Activated CD4-positive, CD25-positive, alpha-beta regulatory T cell (primary cell): ENCODE measurements at places on chromosomes 12 and 14.

DNA sequence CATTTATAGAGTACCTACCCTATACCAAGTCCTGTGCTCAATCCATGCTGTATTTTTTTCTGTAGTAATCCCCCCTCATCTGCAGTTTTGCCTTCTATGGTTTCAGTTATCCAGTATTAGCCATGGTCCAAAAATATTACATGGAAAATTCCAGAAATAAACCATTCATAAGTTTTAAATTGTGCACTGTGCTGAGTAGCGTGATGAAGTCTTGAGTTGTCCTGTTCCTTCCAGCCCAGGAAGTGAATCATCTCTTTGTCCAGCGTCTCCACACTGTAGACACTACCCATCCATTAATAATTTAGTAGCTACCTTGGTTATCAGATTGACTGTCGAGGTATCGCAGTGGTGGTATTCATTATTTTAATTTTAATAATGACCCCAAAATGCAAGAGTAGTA is 54.2 kb downstream of the SUDS3 start:
- DNase-seq = no peak

- DNase-seq = no peak
These were observed 78.8 kb downstream of the ETV6 start for GRCh38 chr12:11728154-11728755.

- no peak for DNase-seq
These were observed 400 bp downstream of the LRP1 start for GRCh38 chr12:57128519-57129247.

DNA sequence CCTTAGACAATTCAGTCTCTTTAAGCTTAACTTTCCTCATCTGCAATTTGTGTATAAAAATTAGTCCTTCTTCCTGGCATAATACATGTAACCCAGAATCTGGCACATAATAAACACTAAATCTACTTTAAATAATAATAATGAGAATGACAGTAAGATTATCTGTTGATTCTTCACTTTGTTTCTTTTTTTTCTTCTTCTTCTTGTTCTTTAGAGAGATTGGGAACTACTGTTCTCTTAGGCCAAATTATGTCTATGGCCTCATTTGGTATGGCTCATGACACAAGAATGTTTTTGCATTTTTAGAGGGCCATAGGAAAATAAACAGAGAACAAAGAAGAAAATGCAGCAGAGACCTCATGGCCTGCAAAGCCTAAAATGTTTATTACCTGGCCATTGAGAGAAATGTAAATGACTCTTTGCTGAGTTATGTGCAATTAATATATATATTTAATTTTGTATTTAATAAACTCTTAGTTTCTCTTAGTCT is 275.8 kb downstream of the SLC6A15 start:
- DNase-seq = no peak

DNA sequence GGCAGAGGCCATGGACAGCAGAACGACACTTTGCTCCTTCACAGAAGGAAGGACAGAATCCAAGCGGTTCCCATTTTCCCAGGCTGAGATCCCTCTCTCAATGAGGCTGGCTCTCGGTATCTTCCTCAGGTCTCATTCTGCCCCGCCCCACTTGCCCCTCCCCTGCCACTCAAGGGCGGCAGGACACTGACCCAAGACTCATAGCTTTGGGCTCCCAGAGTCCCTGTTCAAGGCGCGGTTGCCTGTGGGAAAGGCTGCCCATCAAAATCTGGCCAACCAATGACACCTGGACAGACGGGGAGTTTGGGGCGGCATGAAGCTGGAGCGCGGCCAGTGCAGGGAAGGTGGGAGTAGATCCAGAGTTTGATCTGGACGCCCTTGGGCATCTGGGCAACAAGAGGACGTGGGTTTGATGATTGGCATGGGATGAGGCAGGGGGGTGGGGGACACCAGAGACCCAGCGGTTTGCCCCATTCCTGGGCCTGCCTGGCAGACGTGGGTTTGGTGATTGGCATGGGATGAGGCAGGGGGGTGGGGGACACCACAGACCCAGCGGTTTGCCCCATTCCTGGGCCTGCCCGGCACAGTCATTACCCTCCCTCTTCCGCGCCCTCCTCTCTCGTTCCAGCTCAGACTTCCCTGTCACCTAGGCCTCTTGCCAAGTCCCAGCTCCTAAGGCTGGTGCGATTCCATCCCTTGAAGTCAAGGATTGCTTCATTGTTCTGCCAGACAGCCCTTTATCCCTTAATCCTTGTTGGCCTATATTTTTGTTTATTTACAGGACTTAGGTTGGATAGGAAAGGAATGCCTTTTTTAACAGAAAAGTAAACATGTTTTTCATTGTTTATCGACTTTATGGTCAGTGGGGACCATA is 92.1 kb downstream of the NINJ2 start:
- no peak for DNase-seq

DNA sequence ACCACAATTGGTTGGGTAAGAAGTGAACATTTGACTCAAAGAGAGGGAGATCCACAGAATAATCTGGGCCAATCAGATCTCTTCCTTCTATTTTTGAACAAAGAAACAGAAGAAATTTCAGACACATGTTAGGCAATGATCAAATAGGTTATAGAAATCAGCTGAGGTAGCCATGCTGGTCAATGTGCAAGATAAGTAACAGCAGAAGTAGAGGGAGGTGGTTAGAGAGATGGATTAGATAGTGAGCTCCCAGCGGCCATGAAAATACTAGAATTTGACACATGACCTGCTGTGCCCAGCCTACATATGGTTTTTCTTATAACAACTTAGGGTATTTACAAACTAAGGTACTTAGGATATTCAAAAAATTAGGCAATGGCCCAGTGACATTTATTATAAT is 230.9 kb upstream of the ARID2 start:
- no peak for DNase-seq

GRCh38 chr12:109783965-109784244 is 49.3 kb downstream of the TRPV4 start:
- no peak for DNase-seq

DNA sequence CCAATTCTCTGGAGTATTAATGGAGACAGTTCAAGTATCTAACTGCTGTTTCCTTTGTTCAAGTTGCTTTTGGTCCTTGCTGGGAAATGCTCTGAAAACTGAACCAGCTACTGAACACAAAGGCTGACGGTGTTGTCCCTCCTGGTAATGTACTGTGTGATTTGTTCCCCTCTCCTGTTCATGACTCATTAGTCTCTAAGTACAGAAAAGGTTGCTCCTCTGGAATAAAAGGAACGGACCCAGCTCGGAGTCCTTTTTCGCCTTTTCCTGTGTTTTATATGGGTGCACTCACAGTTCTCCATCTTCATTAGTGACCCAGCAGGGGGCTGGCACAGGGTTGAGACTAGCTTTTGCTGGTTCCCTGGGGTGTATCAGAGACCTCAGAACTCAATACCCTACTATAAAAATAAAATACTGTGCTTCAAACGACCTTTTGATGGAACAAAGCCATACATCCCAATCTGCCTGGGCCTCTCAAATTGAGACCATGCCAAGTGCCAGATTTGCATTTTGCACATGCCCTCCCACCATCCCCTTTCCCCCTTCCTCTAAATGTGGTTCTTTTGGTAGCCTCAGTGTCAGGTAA is 269.7 kb downstream of the RAD51B start:
- DNase-seq = no peak

DNA sequence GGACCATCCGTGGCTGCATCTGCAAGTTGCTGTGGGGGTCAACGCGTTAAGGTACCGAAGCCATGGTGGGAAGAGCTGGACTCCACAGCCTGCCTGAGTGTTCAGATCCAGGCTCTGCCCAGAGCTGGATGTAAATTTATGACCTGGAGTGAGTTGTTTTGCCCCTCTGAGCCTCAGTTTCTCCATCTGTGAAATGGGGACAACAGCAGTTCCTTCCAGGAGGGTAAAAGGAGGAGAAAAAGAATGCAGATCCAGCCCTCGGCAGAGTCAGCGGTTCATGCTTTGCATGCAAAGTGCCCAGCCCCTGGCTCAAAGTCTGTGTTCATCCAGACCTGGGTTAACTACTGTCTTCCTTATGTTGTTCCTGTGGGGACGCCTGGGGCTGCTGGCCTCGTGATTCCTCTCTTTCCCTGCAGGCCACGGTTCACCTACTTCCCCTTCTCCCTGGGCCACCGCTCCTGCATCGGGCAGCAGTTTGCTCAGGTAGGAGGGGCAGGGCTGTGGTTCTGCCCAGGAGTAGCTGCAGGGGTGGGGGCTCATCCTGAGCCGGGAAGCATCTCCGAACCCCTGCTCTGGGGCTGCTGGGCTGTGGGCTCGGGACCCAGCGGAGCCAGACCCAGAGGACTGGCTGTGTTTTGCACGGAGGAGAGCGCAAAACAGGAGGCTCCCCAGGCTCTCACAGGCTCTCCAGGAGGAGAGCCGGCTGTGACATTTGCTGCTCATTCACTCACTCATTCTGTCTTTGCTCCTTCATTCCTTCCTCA is 41.9 kb downstream of the CYP46A1 start:
- no peak for DNase-seq

DNA sequence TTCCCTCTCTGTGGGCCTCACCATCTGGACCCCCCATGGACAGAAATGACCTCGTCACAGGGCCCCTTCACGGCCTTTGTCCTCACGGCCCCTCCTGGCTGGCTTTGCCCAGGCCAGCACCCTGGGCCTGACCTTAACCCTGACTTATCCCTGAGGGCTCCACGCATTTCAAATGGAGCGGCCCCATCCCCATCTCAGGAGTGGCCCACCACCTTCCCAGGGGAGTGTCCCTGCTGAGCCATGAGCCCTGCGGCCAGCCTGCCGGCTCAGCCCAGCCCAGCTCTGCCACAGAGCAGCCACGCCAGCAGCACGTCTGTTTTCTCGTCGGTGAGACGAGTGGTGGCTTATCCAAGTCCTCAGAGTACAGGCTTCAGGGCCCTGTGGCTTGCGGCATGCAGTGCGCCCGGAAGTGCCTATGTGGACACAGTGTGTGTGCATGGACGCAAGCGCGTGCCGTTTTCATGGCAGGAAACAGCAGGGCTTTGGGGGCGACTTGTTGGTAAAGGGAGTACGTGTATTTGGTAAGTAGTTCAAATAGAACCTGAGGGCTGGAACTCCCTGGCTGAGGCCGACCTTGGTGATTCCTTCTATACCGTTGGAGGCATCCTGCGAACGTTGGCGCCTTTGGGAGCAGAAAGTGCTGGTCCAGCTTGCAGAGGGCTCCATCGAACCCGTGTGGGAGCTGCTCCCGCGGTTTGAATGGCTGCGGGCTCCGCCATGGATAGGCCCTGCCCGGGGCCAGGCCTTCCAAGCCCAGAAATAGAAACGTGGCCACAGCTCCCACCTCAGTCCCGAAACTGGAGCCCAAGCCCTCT is 52.1 kb downstream of the LRCOL1 start:
- no peak for DNase-seq

DNA sequence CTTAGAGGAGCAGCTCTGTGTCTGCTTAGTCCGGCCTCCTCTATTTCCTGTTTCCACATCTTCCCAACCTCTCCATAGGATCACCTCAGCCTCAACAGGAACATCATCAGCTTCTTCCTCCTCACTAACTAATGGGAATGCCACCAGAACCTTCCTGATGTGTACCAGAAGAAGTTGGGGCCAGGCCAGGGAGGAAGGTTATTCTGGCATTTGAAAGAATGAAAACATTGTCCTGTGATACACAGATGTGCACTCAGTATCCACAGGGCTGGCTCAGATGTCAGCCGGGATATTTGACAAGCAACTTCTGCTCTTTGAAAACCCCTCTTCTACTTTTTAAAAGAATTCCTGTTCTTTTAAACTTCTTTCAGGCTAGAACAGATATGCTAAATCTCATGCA is 63.6 kb downstream of the TMEM30B start:
- DNase-seq = no peak

GRCh38 chr14:55427439-55427838 is 13.0 kb downstream of the TBPL2 start:
- no peak for DNase-seq

DNA sequence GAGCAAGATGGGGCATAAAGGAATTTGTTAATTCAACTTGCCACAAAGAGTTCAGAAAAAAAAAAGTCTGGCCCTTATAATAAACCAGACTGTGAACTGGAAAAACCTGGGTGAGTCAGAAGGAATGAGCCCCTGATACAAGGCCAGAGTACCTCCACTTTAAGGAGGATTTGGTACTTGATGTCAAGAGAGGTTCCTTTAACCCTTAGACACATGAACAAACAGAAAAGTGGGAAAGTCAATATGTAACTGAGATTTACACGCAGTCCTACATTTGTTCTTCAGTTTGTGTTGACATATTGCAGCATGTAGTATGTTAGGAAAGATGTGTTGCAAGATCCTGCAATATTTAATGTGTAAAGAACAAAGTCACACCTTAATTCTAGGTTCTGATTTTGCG is 14.2 kb upstream of the SLC38A4 start:
- no peak for DNase-seq

- no peak for DNase-seq
These were observed 11.9 kb downstream of the BDKRB1 start for GRCh38 chr14:96267916-96268315.

DNA sequence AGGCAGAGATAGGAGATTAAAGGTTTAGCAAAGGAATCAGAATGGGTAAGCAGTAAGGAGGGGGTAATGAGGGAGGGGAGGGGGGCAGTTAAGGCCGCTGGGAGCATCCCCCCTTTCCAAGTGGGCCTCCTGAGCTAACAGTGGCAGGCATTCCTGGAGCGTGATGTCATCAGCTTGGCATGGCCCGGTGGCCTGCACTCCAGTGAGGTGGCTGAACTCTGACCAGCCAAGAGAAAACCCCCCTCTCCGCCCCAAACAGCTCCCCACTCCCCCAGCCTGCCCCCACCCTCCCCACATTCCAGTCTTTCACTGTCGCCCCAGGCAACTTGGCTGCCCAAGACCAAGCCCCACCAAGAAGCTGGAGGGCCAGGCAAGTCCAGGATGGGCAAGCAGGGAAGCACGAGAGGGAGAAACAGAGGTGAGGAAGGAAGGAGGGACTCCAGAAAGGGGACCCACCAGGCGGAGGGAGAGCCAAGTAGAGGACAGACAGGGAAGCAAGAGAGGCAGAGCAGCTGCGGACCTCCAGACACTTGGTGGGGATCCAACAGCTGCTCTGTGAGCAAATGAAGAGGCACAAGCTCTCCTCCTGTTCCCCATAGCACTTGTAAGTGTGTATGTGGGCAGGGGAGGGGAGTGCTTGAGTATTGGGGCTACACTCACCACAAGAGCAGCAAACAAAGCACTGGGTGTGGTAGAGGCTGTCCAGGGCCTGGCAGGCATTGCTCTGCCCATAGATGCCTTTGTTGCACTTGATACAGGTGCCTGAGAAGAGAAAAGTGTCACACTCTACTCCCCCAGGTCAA is 4.5 kb downstream of the AJUBA start:
- no peak for DNase-seq

- DNase-seq = no peak
These were observed 102.4 kb upstream of the METAP2 start for GRCh38 chr12:95371571-95371970.

GRCh38 chr12:107469011-107469410 is 216.6 kb upstream of the PWP1 start:
- DNase-seq = no peak
